ENCODE measurements at places on chromosomes 3 and 15.
A peak's percentile ranks its signal among the peaks of the same experiment; 100 is the strongest.

DNA sequence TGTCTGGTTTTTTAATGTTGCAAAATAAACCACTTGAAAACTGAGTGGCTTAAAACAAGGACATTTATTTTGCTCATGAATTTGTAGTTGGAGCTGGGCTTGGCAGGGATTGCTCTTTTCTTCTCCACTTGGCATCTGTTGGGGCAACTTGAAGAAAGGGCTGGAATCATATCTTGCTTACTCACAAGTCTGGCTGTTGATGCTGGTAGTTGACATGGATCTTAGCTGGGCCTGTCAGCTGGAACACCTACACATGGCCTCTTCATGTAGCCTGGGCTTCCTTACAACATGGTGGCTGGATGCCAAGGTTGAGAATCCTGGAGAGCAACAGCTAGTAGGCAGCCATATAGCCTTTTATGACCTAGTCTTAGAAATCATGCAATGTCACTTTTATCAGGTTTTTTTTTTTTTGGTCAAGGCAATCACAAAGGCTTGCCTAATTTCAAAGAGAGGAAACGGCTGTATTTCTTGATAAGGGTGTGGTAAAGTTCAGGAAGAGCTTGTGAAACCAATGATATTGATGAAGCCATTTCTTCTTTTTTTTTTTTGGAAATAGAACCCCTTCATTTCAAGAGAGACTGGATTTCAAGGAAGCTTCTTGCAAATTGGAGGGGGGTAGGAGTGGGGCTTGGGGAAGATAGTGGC, 262.1 kb downstream of the IL20RB start:
- no peak for DNase-seq

GRCh38 chr3:135125171-135125801, 330.2 kb downstream of the EPHB1 start:
- DNase-seq: peak; percentile 2

DNA sequence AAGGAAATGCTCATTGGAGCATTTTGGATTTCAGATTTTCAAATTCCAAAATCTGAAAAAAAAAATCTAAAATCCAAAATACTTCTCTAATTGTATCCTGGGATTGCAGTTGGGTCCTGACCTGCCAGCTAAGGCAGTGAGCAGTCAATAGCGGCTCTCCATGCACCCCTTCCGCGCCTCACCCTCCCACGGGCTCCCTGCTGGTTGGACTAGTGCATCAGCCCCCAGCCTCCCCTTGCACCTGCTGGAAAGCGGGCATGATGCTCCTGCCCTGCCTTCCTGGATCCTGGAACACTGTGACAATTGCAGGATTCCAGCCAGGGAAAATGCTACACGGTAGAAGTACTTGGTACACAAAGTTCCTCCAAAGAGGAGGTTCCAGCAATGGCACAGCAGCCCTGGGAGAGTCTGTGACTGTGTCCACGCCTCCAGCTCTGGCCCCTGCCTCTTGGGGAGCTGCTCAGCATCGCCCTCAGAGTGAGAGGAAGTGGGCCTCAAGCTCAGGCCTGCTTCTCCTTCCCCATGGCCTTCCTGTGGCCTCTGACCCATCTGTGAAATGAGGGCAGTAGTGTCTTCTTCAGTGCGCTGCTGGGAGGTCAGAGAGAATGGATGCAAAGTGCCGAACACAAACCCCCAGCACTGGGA, 39.5 kb upstream of the CHRNB4 start:
- no peak for DNase-seq

GRCh38 chr3:181705086-181705480, 6.6 kb upstream of the SOX2 start:
- DNase-seq: no peak

DNA sequence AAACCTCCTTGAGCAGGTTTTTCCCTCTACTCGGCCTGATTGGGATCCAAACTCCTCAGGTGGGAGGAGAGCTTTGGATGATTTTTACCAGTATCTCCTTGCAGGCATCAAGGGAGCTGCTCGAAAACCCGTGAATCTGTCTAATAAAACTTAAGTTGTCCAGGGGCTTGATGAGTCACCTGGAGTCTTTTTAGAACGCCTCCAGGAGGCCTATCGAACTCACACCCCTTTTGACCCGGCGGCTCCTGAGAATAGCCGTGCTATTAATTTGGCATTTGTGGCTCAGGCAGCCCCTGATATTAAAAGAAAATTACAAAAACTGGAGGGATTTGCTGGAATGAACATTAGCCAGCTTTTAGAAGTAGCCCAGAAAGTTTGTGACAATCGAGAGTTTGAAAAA, 41.6 kb downstream of the ZBTB11 start:
- no peak for DNase-seq

DNA sequence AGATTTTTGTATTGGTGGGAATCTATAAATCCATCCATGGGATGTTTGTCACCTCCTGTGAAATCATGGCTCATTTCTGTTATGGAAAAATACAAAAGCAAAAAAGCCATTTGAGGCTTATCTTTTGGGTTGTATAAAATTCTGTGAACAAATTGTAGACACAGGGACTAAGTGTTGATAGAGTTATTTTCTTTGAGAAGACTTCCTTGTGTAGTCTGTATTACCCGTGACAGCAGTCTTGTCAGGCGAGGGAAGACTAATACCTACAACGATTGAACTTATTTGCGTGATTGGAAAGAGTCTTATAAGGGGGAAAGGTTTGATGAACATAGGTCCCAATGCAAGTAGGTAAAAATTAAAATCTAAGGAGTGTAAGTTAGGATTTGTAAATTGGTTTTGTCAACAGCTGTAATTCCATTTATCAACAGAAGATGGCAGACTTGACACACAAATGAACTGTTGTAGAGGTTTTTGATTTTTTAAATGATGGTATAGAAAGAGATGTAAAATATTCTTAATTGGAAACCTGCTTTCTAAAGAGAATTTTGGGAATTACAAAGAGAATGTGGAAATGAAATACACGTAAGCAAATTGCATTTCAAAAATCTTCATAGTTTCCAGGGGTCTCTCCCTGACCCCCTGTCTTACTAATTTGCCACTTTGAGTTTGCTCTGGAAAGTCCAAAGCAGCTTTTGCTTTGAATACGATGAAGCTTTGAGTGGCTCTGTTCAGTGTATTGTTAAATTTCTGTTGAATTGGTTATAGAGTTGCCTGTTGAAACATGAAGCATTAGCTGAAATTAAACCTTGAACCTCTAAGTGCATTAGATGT, 33.2 kb downstream of the SLC25A26 start:
- peak; percentile 46 for DNase-seq

Measured in CD4-positive, CD25-positive, alpha-beta regulatory T cell (primary cell).